ENCODE measurements at places on chromosomes 11 and 22. TPM values are rescaled to one million over a fixed set of nuclear protein-coding genes. Genes with fewer than 3 reads are reported as not detected.

The OR8D1 gene
- not detected for total RNA-seq

The CFAP300 gene
- 1.0 TPM for total RNA-seq

The SMC1B gene
- not detected for total RNA-seq

The RIMBP3B gene
- total RNA-seq: 0.36 TPM

The ADM2 gene
- total RNA-seq: under 0.01 TPM
